ENCODE measurements at places on chromosomes 4 and X.
A peak's percentile ranks its signal among the peaks of the same experiment; 100 is the strongest.

- no peak for DNase-seq
Measured at GRCh38 chr4:89899152-89899551, 4.5 kb downstream of the MMRN1 start.

DNA sequence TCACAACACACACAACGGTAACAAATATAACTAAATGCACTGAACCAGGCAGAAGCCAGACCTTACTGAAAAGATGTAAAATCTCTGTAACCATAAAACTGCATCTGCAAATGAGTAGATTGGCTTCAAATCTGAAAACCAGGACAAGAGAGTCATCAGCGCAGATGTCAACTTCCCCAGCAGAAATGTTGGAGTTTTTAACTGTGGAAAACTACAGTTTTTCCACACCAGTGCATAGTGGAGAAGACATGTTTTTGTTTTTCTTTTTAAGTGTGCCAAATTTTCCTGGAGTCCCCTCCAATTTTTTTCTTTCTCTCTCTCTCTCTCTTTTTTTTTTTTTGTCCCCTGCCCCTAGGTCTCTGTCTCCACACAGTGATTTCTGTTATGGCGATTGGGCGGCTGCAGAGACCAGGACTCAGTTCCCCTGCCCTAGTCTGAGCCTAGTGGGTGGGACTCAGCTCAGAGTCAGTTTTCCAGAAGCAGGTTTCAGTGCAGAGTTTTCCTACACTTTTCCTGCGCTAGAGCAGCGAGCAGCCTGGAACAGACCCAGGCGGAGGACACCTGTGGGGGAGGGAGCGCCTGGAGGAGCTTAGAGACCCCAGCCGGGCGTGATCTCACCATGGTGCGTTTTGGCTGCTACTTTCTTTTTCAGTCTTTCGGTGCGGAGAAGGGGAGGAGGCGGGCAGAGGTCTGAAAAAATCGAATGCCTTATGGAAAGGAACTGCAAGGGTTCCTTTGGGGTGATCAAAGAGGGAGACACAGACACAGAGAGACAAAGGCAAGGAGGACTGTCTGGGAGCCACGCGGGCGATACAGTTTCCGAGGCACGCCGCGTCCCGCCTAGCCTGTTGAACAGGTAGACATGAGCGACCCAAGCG lies at the start of gene GUCY1A1:
TSS of gene GUCY1A1 (plus strand) at position 505 of the 878 bp plus-strand sequence. CDS start 30,020 bp downstream, outside the sequence.
- peak; percentile 35 for DNase-seq

DNA sequence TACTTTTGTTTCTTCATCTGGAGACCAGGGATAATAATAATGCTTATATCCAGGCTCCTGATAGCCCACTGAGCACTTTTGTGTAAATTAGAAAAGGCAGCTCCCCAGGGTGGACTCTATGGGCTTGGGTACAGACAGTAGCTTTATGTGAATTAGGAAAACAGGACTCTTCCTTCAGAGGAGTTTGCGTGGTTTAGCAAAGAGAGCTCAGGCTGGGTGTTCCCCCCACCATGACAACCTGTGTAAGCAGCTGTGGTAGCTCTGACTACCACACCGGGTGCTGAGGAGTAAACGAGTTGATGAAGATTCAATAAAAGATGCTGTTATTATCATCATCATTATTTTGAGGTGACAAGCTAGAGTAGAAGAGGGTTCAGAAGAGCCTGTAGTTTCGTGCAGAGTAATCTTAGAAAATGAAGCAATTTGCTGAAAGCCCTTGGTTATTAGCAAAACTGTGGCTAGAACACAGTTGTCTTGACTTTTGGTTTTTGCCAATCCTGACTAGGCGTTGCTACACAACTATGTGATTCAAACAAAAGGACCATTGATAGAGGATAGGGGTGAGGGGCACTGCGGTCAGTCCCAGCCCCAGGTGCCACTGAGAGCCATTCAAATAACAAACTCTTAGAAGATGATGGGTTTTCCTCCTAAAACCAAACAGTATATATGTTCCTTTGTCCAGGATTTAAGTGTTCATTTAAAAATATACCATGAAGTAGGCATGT lies 60.6 kb upstream of the LIMCH1 start:
- DNase-seq = no peak

DNA sequence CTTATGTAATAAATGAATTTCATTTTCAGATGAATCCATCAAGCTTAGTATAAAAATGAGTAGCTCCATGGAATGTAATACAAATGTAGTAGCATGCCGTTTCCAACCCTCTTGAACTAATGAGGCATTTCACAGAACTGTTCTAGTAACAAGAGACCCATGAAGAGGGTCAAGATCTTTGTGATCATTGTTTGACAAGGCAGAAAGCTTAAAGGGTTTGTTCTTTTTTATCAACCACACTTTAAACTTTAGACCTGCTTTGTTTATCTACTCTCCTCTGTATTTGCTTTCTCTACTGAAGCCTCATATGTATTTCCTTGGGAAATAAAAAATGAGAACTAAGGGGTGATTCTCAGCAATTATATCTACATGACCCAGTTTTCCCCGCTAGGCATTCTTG lies 513.9 kb downstream of the ARAP2 start:
- no peak for DNase-seq

DNA sequence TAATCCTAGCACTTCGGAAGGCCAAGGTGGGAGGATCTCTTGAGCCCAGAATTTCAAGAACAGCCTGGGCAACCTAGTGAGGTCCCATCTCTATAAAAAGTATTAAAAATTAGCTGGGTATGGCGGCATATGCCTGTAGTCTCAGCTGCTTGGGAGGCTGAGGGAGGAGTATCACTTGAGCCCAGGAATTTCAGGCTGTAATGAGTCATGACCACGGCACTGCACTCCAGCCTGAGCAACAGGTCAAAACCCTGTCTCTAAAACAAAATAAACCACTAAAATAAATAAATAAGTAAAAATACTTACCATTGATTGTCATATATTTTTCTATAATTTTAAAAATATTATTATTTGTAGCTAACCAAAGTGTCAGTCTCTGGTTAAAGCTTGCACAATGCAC lies 315.6 kb upstream of the SMIM31 start:
- DNase-seq = no peak

- DNase-seq = no peak
Measured at GRCh38 chr4:151901631-151902030, 140.8 kb upstream of the GATB start.

DNA sequence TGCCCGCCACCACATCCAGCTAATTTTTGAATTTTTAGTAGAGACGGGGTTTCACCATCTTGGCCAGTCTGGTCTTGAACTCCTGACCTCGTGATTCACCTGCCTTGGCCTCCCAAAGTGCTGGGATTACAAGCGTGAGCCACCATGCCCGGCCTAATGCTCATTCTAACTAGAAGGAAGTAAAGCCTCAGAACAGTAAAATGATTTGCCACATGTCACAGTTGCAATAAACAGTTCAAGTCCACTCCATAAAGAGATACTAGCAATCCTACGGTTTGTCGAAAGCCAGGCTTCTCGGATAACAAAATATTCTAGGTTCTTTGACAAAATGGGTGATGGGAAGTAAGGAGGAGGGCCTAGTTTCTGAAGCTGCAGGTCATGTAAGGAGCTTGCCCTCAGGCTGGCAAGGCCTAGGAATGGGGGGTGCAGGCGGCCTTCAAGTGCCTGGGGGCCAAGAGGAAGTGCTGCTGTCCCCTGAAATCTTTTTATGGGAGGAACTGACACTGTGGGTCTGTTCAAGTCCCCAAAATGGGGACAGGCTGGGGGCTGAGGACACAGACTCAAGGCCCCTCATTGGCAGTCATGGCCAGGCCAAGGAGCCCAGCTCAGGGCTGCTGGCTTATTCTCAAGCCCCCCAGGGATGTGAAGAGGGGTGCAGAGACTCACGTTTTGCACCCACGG lies 31.8 kb upstream of the ACSL1 start:
- DNase-seq = no peak

- DNase-seq = no peak
Measured at GRCh38 chrX:14017399-14017798, 12.3 kb downstream of the GEMIN8 start.

DNA sequence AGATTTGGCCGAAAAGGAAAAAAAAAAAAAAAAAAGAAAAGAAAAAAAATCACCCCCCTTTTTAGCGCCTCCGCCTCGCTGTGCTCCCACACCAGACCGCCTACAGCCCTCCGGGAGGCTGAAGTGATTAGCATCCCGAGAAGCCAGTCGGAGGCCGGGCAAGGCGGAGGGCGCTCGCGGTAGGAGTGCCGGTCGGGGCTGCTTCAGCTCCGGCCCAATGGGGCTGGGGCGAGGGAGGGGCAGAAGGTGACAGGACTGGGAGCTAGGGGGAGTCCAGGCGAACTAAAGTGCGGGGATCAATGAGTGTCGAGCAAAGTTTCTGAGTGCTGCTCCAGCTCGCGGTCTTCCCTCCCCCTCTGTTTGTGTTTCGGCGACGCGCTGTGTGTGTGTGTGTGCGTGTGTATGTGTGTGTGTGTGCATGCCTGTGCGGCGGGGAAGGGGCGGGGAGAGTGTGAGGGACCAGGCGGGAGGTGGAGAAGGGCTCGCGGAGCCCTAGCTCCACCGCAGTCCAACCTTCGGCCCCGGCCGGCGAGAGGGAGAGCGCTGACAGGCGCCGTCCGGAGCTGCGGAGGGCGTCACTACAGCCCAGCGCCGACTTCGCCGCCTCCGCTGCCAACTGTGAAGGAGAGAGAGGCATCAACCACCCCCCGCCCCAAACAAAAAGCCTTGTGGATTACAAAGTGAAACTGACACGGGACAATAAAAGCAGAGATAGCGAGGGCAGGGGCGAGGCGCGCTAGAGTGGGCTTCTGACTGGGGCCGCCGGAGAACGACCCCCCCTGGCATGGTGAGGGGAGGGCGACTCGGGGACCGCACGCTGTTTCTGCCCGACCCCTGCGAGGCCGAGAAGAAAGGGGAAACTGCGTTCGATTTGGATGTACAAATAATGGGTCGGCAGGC lies at the start of gene FAT4:
TSS of gene FAT4 (plus strand) at position 280 of the 900 bp plus-strand sequence. CDS start 1,457 bp downstream, outside the sequence.
- DNase-seq = peak; percentile 49

DNA sequence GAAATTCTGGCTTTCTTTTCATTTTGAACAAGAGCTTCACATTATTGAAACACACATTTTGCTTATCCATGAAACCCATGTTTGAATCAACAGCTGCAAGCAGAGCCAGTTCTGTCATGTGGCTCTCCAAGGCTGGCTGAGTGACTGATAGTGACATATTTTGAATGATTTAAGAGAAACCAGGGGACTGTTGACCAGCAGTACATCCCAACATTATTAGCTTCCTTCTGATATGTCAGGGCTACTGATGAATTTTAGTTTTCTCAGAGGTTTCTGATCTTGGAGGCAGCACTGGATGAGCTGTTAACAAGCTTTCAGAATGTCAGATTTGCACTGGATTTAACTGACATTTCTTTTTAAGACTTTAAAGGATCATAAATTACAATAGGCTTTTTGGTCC lies 74.6 kb upstream of the GRXCR1 start:
- DNase-seq = no peak

- DNase-seq = no peak
Measured at GRCh38 chr4:16027626-16028025, 56.2 kb downstream of the PROM1 start.

- no peak for DNase-seq
Measured at GRCh38 chr4:71221510-71222466, 117.0 kb upstream of the SLC4A4 start.

DNA sequence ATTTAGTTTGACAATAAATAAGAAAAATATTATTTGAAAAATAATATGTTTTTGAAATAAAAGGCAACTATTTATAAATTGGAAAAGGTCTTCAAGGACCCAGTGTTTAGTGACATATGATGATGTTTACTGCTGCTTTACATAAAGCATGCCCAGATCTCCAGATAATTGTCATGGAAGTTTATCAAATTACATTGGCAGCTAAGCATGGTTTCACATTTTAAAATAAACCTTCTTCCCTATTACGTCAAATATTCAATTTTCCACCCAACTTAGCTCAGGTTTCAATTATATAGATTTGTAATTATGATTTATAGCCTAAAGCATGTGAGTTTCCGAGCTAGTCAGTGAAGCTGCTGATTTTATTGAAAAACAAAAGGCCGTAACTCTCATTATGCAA lies 417.2 kb downstream of the CFAP47 start:
- no peak for DNase-seq

DNA sequence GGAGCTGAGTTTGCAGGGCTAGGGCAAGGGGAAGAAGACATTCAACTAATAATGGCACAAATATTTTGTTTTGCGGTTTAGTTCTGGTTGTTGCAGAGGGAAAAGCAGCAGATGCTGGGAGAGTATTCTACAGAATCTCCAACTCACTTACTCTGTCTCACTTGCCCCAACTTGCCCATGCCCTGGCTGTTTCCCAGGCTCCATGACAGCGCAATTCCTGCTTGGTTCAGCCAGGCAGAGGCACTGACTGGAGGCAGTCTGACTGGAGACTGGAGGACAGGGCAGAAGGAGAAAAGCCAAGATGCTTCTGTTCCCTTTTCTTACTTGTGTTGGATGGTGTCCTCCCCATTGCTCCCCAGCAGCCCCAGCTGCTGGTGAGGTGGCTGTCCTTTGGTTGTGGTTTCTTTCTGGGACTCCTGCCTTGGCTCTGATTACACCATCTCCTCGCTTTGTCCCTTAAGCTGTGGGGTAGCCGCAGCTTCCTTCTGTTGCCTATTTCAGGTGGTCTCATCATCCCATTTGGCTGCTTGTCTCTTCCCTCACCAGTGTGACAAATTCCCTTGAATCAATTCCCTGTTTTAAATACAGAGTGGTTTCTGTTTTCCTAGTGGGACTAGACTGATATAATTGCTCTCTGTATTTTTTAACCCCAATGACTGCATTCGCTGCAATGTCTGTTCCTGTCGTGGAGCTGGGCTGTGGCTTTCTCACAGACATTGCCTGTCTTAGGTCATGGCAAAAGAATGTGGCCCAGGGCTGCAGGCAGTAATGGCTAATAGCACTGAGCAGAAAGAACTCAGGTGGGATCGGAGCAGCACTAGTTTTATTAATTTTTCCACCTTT lies 24.2 kb upstream of the RASL11B start:
- DNase-seq = no peak

GRCh38 chr4:114088481-114088880 lies 109.0 kb upstream of the ARSJ start:
- DNase-seq = no peak

GRCh38 chr4:177109769-177110168 lies 199.9 kb upstream of the NEIL3 start:
- no peak for DNase-seq

GRCh38 chr4:8439168-8439567 lies 1.4 kb downstream of the ACOX3 start:
- no peak for DNase-seq

DNA sequence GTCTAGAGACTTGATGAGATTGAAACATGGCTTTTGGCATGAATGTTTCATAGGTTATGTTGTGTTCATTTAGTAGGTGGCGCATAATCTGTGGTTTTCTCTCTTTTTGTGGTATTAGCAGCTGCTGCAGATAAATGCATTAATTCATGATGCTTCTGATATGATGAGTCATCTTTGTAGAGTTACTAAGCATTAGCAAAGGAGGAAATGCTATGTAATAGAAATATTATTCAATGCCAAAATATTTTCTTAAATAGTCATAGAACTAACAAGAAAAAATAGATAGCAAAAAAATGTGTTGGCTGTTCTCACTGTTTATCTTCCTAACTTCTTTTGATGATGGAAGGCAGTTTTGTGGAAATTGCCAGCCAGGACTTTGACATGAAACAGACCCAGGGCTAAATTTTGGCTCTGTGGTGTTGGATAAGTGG lies 3.6 kb downstream of the ZXDB start:
- no peak for DNase-seq

DNA sequence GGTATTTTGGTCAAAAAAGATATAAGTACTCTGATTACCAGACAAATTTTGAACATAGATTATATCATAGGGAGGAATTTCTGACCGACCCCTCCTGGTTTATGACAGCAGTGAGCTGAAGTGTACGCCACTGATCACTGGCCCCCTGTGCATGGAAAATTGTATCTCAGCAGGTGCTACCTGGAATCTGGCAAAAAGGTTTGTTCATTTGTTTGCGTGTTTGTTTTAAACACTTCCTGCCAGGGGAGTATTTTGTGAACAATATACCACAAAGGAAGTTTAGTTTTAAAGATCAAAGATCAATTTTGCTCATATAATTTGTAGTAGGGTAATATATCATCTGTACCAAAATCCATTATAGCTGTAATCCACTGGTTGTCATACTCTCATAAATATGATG lies 219.7 kb upstream of the TENM3 start:
- DNase-seq = no peak
